ENCODE measurements at places on chromosomes 16 and 17.
A peak's percentile ranks its signal among the peaks of the same experiment; 100 is the strongest.

DNA sequence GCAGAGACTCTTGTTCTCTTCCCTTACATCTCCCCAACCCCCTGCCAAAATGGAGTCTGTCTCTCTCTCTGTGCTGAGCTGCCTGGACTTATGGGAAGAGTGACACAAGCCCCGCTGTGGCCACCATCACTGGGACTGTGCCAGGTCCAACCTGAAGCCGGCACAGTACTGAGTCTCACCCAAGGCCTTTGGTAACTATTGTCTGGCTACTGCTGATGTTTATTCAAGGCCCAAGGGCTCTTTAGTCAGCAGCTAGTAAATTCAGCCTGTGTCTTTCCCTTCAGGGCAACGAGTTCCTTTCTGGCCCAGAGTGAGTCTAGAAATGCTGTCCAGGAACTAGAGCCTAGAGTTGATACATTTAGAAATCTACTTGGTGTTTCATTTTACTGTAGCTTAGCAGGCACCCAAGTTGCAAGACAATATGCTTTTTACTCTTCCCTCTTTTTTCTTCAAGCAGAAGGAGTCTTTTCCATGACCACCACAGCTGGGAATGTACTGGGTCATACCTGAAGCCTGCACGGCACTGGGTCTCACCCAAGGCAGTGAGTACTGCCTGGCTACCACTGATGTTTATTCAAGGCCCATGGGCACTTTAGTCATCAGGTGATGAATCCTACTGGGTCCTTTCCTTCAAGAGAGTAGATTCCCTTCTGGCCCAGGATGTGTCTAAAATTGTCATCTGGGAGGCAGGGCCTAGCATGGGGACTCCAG lies 17.7 kb downstream of the EFCAB5 start:
- no peak for DNase-seq

- peak; percentile 85 for DNase-seq
Observed at GRCh38 chr16:50547340-50548124, 664 bp upstream of the NKD1 start.

DNA sequence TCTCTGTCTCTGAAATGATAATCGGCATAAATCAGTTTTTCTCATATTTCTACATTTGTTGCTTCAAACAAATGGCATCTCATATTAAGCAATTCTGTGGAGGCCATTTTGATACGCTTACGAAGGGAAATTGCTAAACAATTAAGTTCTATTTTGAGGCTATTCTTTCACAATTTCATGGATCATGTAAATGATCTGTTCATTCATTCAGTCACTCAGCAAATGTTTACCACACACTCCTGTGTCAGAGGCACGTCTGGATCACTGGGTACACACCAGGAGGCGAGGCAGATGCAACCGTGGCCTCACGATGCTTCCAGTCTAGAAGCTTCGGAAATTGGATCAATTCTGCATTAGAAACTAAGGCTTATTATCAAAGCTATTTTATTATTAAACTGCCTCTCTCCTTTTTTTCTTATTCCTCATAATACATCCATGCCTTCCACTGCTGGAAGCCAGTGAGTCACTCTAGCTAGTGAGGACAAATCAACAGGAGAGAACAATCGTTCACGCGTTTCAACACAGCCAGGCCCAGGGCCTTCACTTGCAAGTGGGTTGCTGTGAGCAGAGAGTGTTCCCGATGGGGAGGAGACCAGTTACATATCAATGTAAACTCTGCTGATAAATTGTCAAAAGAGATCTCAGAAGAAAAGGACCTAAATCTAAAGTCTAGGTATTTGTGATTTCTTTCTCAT lies 11.3 kb upstream of the SLC39A11 start:
- no peak for DNase-seq

DNA sequence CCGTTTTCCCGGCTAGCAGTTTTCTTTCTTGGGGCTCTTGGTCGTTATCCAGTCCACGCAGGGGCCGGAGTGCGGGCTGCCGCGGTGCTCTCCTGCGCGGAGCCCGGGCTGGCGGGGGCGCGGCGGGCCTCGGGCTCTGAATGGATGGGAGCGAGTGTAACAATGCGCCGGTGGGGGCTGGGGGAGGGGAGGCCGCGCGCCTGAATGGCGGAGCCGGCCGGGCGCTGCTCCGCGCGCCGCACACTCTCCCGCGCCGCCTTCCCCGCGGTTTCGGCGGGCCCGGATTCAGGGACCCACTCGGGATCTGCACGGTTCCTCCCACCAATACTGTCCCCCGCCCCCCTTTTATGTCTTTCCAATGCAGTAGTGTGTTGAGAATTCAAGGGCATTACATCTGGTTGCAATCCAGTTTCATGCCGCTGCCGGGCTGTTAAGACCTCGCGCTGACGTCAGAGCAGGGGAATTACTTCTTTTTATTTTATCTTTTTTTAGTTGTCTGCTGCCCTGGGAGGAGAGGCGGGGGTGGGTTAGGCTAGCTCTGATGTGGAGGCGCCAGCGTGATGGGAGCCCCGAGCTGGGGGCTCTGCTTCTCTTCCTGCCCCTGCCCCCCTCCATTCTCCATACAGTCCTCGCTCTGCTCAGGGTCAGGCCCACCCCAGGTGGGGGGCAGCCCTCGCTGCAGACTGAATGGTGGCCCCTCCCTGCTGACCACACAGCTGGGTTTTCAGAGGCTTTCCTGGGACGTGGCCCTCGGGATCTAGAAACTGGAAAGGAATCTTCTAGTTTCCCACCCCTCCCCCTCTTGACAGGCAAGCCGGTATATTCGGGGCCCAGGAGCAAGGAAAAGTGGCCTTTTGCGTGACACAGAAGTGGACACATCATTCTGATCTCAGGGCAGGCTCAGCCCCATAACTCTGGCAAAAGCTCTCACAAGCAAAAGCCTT lies 1.8 kb downstream of the RAI1 start:
- DNase-seq: peak; percentile 48

GRCh38 chr17:60128171-60128859 lies 21.5 kb upstream of the CA4 start:
- no peak for DNase-seq

DNA sequence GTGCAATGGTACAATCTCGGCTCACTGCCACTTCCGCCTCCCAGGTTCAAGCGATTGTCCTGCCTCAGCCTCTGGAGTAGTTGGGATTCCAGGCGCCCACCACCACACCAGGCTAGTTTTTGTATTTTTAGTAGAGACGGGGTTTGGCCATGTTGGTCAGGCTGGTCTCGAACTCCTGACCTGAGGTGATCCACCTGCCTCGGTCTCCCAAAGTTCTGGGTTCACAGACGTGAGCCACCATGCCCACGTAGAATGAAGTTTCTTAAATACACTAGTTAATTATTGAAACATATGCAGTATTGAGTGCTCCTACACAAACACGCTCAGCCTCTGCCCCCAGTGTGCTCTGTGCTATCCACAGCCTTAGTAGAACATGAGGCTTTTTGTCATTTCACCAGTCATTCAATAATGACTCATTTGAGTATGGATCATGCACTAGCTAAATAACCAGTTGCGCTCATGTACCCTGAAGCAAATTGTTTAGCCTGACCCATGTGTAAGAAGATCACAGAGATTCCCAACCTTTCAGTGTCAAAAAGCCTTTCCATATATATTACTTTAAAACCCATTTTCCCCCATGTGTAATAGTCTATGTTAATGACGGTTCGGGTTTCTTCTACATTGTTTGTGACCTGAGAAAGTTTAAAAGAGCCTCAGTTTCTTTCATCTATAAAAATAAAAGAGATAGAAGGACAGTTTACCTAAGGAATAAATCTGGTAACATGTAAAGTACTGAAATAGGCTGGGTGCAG lies 49.7 kb downstream of the TUBD1 start:
- DNase-seq: no peak

GRCh38 chr16:27543801-27544200 lies 5.9 kb downstream of the GTF3C1 start:
- no peak for DNase-seq

DNA sequence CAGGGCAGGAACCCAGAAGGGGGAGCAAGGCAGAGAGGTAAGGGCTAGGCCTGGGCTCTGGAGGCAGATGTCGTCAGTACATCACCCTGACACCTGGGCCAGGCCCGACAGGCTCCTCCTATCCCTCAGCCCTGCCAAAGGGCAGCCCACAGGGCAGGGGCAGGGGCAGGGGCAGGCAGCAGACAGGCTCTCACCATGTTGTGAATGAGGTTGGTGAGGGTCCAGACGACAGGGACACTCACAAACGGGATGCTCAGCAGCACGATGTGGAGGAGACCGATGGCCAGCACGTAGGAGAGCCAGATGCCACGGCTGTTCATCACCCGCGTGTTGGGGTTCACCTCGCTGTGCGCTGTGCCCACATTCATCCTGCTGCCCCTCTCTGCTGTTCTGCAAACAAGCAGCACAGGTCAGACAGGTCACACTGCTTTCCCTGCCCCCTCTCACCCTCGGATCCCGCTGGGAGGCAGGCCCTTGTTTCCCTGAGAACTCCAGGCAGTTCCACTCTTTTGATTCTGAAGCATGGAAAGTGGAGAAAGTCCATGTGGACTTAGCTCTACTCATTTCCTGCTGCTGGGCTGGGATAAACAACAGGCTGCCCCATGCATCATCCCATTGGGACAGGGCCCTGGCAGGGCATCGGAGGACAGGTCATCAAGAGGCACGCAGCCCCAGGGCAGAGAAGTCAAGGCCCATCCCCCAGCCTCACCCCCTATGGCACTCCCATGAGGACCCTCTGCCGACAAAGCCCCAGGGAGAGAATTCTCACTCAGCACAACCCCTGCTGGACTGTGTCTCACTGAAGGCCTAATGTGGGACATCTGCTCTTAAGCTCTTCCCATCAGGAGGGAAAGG lies 3.3 kb downstream of the ORMDL3 start:
- no peak for DNase-seq

DNA sequence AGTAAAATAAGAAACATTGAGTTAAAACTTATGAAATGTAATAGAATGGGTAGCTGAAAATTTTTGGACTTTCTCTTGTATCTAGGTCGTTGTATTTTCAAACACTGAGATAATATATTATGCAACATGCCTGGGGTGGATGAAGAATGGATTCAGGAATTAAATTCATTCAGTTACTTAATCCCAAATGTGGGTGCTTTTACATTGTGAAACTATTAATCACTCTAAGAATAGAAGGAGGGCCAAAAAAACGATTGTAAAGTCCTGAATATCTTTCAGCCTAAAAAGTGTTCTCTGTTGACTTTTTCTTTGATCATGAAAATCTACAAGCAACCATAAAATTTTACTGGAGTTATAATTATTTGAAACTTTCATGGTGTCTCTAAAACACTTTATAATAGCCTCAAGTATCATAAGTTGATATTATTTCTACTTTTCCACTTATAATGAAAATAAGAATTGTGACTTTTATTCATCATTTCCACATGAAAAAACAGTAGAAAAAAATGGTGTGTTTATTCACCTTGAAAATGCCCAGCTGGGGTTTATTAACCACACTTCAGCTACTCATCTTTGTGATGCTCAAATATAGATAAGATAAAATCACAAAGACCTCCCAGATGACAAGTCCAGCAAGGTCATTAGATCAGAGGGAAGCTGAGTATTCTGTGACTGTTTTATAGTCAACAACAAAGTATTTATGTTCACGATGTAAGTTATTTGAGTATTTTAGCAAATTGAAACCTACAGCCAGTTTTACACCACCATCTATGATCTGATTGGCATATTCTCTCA lies 619.9 kb upstream of the SOX9 start:
- DNase-seq: no peak

DNA sequence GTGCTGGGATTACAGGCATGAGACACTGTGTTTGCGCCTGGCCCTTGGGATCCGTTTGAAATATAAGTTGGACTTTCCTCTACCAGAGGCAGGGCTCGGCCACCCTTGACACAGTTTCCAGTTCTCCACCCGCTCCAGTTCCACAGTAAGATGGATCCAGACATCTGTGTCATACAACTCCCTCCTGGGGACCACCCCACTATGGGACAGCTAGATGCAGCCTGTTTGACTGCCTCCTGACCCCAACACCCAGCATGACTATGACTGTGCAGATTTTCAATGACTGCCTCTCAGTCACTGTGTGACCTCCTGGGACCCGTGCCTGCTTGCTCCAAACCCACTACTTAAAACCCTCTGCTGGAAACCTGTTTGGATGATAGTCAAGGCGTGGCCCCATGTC lies 166.7 kb downstream of the IRF8 start:
- DNase-seq: no peak

GRCh38 chr17:40338058-40338457 lies 26.5 kb downstream of the GJD3 start:
- no peak for DNase-seq

DNA sequence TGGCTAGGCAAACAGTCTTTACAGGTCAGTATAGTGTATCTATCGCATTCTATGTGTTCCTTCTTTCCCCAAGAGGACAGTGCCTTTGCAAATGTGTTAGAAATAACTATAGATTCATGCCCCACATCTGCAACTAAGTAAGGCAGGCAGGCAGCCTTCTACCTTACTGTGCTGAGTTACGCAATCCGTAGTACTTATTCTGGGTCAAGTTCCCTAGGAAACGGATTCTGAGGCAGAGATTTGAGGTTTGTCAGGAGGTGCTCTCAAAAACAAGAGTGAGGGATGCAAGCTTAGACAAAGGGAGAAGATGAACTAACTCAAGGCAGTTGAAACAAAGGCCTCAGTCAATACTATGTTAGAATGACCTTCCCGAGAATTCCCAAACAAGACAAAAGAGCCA lies 12.7 kb upstream of the ANKFY1 start:
- no peak for DNase-seq

GRCh38 chr17:9406046-9406606 lies 169.5 kb downstream of the STX8 start:
- DNase-seq: no peak

- DNase-seq: no peak
Observed at GRCh38 chr16:16083421-16084156, 134.2 kb downstream of the ABCC1 start.

GRCh38 chr16:14289692-14290340 lies 218.7 kb downstream of the MRTFB start:
- no peak for DNase-seq

GRCh38 chr16:84766978-84767773 lies 52.6 kb upstream of the CRISPLD2 start:
- no peak for DNase-seq

GRCh38 chr16:77599793-77600415 lies 122.4 kb upstream of the NUDT7 start:
- DNase-seq: no peak

DNA sequence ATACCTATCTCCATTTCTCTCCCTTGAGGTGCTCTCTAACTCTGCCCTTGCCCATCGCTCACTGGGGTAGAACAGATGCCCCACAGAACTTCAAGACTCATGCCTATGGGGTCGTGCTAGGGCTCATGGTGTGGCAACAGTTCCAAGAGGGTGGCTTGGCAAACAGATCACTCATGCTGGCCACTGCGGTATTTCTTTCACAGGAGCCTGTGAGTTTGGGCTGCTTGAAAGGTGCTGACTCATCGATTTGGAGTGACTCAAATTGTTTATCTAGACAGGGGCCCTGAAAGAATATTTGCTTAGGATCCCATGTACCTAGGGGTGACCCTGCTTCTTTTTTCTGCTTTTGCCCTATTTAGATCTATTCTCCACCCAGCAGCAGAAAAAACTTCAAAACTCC lies 69.9 kb downstream of the IRX5 start:
- no peak for DNase-seq

DNA sequence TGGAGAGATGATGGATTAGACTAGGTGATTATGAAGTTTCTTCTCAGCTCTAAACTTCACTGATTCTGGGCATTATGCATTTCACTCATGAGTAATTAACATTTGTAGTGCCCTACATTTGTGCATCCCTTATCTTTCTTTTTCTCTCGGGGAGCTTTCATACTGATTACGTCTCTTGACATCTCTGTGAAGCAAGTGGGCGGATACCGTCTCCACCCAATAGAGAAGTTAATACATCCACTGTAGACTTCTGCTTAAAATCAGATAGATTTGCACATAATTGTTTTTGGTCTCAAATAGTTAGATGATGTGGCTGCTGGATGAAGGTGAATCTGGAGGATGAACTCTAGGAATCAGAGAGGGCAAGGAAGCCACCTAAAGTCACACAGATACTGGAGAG lies 653.6 kb upstream of the EEF2KMT start:
- DNase-seq: no peak

All from T-helper 17 cell (primary cell).